DMS79 treated with DMSO at 0.1 percent for 48 hours (cell line): ENCODE measurements at places on chromosomes 3 and 15.

DNA sequence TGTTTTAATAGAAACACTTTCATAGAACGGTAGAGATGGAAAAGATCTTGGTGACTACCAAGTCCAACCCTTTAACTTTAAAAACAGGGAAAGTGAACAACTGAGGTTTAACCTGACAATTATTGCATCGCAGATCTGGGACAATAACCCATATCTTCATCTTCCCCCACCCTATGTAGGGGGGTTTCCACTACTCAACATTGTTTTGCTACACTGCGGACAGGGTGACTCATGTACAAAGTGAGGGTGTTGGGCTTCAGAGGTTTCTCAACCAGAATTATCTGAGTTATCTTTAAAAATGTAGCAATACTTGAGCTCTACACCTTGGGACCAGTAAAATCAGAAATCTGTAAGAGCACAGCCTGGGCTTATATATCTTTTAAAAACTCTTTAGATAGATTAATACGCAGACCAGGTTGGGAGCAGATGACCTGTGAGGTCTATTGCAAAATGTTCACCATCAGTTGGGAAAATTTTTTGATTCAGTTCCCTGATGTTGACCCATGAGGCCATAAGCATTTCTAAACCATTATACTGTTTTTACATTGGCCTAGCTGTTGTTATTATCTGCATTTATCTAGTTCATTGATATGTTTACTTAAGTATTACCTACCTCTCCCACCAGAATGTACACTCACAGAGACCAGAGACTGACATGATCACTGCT is 103.6 kb upstream of the ICE2 start:
- DNase-seq, result no peak

DNA sequence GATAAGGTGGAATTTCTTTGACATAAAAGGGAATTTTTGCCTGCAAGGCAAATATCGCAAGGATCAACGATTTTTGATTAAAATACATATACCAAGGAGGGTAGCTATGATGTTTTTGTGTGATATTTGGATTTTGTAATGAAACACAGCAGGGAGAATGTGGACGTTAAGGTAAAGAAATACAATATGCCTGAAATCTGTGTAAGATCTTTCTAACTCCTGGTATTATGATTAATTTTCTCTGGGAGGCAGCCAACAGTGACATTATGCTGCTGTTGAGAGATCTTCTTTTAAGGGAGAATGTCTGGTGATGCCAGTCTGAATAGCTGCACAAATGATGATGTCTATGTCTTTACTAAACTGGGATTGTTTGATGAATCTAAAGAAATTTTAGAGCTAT is 972.2 kb downstream of the SQOR start:
- DNase-seq, result no peak

GRCh38 chr15:27538325-27538724 is 560.8 kb downstream of the OCA2 start:
- DNase-seq, result peak; percentile 74

- DNase-seq, result no peak
Observed at GRCh38 chr3:190038050-190038933, 82.4 kb downstream of the P3H2 start.

DNA sequence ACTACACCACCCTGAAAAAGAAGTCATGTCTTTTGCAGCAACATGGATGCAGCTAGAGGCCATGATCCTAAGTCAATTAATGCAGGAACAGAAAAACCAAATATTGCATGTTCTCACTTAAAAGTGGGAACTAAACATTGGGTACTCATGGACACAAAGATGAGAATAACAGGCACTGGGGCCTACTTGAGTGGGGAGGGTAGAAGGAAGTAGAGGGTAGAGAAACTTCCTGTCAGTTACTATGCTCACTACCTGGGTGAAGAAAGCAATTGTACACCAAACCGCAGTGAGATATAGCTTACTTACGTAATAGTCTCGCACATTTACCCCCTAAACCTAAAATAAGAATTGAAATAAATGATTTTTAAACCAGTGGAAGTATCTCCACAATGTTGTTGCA is 480.5 kb upstream of the ARRDC4 start:
- DNase-seq, result no peak

DNA sequence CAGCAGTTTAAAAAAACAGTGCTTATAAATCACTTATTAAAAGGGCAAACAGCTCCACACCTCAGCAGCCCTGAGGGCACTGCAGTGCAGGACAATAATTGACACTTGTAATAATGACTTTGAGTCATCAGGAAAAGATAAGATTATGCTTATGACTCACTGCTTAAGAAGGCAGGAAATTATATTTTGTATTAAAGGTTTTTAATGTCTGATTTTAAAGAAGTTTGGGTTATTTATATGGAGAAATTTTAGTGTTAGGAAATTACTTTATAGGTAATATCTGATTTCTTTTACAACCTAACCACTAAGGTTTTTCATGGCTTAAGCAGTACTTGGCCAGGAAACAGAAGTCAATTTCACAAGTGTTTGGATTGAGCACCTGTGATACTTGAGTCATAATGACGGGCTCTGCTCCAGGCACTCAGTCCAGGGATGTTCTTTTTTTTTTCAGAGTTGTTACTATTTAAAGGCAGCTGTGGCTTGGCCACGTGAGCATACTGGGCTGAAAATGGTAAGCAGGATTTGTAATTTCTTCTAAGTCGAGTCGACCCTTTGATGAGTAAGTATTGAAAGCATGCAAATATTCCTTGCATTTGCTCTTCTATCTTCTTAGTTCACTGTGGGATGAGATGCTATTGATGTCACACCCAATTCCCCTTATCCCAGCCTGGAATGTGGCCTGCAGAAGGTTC is 21.6 kb upstream of the SLC6A20 start:
- DNase-seq, result peak; percentile 91

DNA sequence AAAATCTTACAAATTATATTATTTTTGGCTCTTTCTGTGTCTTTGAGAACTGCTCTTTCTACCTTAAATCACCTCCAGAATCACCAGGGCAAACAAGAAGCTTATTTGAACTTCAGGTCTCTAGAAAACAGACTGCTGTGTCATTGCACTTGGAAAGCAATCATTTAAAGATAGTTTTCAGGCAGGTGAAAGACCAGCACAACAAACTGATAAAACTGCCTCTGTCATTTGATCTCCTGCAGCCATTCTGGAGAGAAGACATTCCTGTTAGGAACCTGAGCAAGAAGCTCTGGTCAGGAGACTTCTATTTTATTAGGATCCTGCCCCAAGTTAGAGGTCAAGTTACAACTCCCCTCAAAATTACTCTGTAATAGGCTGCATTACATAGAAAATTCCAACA is 50.7 kb upstream of the AP4E1 start:
- no peak for DNase-seq

GRCh38 chr3:17050071-17050470 is 165.3 kb downstream of the PLCL2 start:
- no peak for DNase-seq

- no peak for DNase-seq
Observed at GRCh38 chr15:100516643-100517512, 11.9 kb downstream of the CERS3 start.

DNA sequence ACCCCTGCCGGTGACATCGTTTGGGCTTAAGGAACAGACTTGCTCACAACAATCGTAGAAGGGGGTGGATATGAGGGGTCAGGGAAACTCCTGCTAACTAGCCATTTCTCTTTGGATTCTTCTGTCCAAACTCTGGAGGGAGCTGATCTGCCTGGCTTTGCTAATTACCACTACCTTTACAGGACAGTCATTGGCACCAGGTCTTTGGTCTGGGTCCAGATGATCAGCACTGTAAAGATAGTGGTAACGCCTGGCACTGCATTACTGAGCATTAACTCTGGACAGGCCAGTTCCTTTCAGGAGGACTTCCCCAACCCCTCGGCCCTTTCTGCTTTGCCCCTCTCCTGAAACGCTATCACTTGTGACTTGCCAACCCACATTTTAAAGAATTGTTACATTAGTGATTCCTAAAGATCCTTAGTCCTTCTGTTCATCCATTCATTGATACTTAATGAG is 788 bp downstream of the UQCC5 start:
- no peak for DNase-seq
